ENCODE measurements at places on chromosomes 11 and 22.

- DNase-seq, result no peak
Measured at GRCh38 chr11:46389450-46390330, 1.9 kb downstream of the CHRM4 start.

DNA sequence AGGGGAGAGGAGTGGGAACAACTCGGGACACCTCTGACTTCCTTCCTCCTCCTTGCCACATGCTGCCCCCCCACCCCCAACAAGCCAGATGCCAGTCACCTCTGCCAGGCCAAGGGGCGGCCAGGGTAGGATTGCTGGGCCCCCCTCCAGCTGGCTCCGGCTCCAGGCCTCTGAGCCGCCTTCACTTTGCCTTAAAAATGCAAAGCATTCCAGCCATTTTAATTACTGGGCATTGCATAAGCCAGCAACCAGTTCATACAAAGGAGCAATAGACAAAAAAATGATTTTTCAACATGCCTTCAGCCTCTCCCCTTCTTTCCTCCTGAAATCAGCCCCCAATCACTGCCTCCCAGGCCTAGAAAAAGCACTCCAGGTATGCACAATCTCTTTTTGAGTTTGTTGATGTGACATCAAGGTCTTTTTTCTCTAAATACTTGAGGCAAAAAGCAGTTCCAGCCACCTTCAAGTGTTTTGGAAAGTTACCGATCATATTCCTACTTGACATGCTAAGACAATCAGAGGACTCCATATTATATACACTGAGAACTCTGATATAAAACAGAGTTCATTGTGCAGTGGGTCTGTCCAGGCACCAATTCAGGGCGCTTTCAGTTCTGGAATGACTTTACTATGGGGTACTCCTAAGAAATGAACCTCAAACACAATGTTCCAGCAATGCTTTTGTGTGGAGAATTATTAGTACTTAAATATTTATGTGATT, 12.4 kb upstream of the TIMP3 start:
- no peak for DNase-seq

GRCh38 chr11:130369713-130370112, 55.0 kb upstream of the ZBTB44 start:
- DNase-seq, result no peak

DNA sequence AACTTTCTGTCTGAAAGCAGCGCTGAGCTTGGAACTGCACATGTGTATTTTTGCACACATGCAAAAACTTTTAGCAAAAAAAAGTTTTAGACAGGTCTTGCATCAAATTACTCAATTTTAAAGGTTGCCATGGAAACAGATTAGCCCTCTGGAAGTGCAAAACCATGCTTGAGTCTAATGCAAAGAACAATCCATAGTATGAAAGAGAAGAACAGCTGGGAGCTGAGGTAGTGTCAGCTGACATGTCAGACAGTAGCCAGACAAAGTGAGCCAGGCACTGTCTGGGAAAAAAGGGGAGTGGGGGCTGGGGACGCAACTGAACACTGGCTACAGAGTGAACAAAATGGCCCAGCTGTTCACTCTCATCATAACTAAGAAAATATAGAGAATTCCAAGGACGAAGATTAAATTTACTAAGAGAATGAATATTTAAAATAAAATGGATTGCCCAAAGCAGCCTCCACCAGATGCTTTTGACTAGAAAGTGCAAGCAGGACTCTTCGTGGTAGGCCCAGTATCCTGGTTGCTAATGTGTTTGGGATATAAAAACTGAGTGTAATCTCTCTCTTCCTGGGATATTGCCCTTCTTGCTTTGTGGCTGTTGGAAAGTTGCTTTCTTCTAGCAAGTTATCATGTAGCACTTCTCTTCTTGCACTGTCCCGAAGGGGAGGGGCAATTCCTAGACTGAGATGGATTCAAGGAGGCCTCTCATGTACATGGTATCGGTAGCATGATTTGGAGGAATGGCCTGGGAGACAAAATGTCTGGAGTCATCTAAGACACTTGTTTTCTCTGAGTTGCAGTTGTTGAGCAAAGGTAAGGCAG, 434.1 kb upstream of the FAT3 start:
- no peak for DNase-seq

DNA sequence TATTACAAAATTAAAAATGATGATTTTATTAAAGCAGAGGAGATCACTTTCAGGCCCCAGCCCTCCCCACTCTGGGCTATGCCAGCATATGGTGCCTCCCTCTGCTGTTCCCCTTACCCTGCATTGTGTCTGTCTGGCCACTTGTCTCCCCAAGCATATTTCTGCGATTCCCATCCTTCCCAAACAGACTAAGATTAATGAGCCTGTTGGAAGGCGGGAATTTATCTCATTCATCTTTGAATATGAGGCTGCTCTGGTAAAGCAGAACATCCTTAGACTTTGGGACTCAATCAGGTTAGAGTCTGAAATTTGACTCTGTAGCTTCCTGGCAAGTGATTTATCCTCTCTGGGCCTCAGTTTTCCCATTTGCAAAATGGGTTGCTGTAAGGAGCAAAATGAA, 25.7 kb downstream of the AMPD3 start:
- no peak for DNase-seq

DNA sequence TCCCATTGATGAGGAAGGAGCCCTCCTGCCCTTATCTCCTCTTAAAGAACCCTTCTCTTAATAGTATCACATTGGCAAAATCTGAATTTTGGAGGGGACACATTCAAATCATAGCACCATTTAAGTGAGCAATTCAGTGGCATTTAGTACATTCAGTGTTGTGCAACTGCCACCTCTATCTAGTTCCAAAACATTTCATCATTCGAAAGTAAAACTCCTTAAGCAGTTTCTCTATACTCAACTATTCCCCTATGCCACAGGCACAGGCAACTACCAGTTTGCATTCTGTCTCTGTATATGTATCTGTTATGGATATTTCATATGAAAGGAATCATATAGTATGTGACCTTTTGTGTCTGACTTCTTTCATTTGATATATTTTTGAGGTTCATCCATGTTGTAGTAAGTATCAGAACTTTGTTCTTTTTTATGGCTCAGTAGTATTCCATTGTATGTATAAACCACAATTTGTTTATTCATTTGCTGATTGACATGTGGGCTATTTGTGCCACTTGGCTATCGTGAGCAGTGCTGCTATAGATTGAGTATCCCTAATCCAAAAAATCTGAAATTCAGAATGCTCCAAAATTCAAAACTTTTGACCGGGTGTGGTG, 22.9 kb downstream of the FAR1 start:
- no peak for DNase-seq

DNA sequence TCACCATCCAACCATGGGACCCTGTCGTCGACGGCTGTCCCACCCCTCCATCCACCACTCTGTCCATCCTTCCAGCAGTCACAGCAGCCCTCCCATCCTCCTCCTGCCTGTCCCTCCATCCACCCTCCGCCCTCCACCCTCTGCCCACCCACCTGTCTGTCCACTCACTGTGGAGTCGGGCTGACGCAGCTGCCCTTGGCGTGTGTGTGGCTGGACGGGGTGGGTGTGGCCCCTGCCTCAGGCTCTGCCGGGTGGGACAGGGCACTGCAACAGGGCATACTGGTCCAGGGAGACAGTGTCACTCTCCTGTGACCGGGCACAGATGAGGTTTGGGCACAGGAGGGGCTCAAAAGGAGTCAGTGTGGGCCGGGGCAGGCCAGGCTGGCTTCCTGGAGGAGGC, 1.9 kb downstream of the PKP3 start:
- DNase-seq, result no peak

DNA sequence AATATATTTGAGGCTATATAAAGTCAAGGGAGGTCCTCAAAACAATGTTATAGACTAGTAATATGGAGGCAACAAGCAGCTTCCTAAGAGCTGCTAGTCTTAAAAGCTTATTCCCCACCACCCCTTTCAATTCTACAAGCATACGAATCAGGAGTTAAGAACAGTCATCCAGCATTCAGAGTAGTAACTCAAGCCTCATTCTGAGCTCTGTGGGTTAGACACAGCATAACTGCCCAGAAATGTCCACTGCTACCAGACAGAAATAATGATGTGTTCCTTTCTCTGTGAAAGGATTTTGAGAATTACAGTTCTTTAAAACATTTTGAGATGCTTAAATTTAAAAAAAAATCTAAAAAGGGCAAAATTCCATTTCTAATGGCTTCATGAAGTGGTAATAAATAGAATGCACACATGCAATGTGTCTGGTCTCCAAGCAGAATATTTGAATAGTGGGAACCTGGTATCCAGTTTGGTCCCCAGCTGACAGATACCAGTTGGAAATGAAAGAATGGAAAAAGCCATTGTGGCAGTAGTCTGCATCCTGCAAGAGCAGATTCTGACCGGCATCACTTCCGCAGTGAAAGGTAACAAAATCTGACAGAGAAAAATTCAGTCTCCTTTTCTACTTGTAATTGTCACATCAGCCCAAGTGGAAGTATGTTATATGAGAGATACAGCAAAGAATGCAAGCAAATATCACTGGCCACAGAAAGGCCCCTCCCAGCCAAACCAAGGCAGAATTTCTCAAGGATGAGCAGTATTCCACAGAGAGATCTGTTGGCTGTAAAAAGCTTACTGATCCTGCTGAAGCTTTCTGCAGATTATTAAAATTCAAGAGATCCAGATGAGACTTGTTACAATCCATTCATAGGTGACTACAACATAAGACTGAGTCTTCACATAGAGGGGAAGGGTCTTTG, 310.8 kb upstream of the PITPNB start:
- DNase-seq, result no peak

GRCh38 chr11:46277313-46277621, 195 bp upstream of the CREB3L1 start:
- DNase-seq, result no peak

DNA sequence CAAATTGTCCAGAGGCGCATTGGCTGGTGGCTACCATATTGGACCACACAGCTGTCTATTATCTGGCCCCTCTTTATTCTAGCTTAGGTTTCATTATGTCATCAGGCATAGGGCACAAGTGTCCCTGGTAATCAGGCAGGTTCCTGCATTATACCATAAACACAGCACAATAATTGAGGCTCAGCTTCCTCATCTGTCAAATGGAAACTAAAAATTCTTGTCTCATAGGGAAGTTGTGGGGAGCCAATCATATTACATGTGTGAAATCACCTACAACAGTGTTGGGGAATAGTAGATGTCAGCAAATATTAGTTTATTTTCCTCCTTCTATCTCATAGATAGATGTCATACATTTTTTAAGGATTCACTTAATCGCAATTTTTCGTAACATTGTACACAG, 231.0 kb upstream of the SORL1-AS1 start:
- DNase-seq, result no peak

DNA sequence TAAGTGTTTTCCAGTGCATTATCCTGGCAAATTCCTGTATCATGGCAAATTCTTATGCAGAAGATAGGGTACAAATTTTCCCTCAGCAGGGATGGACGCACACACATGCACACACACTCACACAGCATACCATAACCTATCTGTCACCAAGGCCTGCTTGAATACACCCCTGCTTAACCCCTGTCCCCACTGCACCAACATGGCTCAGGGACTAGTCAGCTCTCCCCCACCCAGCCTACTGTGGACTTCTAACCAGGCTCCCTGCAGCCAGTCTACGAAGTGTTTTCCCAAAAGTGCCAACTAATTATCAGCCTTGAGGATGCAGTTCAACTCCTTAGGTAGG, 63.1 kb downstream of the RAB30 start:
- DNase-seq, result peak; percentile 52

- DNase-seq, result no peak
Measured at GRCh38 chr11:115193914-115194801, 310.1 kb downstream of the CADM1 start.
